CD4-positive, CD25-positive, alpha-beta regulatory T cell (primary cell): ENCODE measurements at places on chromosomes 6 and 20. TPM values are rescaled to one million over a fixed set of nuclear protein-coding genes. Genes with fewer than 3 reads are reported as not detected.

DNA sequence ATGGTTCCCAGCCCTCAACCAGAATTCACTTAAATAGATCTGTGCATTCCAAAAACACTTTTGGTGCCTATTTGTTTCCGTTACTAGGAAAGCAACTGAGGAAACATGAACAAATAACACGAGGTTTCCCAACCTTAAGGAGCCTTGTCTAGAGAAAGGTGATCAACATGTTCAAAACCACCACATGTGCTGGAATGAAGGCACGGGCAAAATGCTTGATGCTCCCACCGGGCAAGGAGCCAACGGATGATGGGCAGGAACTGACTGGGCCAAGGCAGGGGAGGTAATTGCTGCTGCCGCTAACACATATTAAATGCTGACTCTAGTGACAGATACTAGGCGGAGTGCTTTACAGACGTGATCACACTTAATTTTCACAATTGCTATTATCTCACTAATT is 2.5 kb downstream of the MYLK4 start:
- no peak for DNase-seq

- no peak for DNase-seq
Measured at GRCh38 chr6:153787341-153787606, 251.8 kb upstream of the OPRM1 start.

- DNase-seq, result no peak
Measured at GRCh38 chr6:21395121-21395520, 198.4 kb upstream of the SOX4 start.

DNA sequence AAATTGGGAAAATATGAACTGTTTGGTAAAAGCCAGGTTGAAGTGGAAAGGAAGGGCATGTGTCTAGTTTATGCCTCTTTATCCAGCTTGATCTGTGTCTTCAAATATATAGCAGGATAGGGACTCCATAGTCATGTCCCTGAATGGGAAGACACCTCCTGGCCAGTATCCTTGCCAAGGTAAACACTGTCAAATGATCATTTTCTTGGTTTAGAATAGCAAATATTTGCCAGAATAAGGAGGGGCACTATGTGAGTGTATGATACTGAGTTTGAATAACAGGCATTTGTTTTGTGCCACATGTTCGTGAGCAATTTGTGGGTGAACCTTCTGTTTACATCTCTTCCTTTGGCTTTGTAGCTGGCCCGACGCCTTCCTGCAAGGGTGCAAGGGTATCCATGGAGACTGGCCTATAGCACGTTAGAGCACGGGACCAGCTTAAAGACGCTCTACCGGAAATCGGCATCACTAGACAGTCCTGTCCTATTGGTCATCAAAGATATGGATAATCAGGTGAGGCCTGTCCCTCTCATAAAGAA is 34.2 kb upstream of the HINT3 start:
- DNase-seq, result no peak

DNA sequence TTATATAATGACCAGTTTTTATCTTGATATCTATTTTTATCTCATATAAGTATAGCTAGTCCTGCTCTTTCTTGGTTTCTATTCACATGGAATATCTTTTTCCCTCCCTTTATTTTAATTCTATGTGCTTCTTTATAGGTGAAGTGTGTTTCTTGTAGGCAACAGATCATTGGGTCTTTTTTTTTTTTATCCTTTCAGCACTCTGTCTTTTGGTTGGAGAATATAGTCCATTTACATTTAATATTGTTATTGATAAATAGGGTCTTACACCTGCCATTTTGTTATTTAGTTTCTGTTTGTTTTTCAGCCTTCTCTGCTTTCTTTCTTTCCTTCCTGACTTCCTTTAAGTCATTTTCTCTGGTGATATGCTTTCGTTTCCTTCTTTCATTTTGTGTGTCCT is 22.2 kb upstream of the LAMA2 start:
- no peak for DNase-seq

DNA sequence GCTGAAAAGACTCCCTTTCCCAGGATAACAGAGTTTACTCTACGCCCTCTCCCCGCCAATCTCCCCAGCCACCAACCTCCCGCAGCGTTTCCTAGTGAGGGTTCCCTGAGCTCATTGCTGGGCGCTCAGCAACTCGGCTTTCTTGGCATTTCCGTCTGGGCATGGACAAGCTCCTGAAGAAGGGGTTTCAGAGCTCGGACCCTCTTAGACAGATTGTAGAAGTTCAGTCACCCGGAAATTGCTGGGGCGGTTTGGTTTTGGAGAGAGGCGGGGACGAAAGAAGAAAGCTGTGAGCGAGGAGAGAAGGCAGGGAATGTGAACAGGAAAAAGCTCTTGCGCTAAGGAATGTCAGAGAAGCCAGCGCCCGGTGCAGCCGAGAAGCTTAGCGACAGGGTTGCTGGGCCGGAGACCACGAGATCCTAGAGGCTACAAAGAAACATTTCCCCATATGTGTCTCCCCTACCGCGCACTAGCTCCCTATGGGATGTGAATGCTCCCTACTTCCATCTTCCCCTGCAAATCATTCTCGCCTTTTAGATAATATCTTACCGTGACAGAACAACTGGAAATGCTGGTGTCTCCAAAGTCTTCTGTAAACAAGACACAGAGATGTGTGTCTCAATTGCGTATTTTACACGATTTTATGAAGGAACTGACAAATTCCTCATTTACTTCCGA is 15.8 kb downstream of the POM121L2 start:
- no peak for DNase-seq

- no peak for DNase-seq
Measured at GRCh38 chr6:40536442-40536841, 50.7 kb downstream of the LRFN2 start.

DNA sequence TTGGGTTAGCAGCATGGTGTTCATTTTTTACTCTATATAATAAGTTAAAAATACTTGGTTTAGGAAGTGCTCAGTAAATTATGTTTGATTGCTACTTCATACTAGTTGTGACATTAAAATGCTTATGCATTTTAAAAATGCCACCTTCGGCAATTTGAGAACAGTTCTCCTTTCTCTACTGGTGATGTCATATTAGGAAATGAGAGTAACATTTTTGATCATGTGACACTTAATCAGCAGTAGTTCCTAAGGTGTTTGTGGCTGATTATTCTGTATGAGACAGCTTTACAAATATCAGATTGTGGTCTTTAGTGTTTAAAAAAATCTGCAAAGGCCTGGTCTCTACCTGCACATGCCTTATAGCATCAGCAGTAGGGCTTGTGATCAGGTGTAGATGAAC is 4.4 kb downstream of the GZF1 start:
- DNase-seq, result peak; percentile 47

- DNase-seq, result no peak
Measured at GRCh38 chr6:23213193-23213592, 643.8 kb downstream of the HDGFL1 start.

The CD164 gene
- 187 TPM for total RNA-seq

The MYLK2 gene
- total RNA-seq, result not detected
